ENCODE measurements at places on chromosomes 3 and 15.

GRCh38 chr15:74240002-74240568 is 4.0 kb downstream of the CCDC33 start:
- peak; percentile 52 for DNase-seq

- peak; percentile 75 for DNase-seq
Measured at GRCh38 chr3:177441813-177442646, 244.7 kb upstream of the TBL1XR1 start.

GRCh38 chr3:79367803-79368202 is 400.0 kb downstream of the ROBO1 start:
- no peak for DNase-seq

GRCh38 chr3:193086681-193087080 is 154.3 kb upstream of the PLAAT1 start:
- DNase-seq = no peak

DNA sequence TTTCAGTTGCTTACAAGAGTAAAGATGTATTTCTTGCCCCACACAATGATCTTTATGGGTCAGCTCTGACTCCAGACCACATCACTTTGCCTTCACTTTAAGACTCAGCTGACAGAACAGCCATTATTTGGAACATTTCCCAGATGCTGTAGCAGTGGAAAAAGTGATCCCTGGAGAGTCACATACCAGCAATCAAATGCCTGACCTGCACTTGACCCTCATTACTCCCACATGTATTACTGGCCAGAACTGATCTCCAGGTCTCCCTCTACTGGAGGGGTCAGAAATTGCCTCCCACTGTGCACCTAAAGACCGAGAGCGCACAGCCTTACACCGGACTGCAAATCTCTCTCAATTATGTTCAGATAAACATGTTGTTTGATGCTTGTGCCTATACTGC is 88.6 kb upstream of the ZNF385D start:
- peak; percentile 78 for DNase-seq

GRCh38 chr15:60162968-60163355 is 158.9 kb downstream of the FOXB1 start:
- DNase-seq = no peak

GRCh38 chr3:121735047-121735696 is 14.4 kb downstream of the GOLGB1 start:
- DNase-seq = no peak

- no peak for DNase-seq
Measured at GRCh38 chr3:28039234-28039633, 202.2 kb upstream of the CMC1 start.

DNA sequence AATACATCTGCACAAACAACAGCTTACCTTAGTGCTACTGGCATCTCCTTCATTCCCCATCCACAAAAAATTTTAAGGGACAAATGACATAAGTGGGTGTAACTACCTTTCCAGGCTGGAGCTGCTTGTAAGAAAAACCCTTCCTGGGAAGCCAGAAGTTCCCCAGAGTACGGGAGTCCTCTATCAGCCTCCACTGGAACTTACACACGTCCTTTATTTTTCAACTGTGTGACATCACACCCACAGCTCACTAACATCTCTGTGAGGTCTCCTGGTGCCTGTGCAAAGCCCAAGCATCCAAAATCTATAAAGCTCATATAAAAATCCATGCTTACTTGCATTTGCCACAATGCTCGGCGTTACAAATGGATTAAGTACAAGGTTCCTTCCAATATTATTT is 27.6 kb downstream of the LRIG1 start:
- no peak for DNase-seq

DNA sequence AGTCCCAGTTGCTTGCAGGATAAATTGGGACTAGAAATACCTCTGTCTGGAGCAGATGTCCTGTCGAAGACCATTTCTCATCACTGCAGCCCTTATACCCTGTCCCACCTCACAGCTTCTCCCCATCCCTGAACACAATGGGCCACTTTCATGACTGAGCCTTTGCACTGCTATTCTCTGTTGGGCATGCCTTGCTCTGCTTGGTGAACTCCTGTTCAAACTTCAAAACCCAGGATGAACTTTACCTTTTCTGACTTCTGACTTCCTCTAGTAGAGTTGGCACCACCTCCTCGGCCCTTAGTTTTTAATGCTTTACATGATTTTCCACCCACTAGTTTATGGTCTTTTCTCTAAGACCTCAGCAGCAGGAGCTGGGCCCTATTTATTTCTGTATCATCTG is 48.4 kb downstream of the ST6GAL1 start:
- DNase-seq = no peak

DNA sequence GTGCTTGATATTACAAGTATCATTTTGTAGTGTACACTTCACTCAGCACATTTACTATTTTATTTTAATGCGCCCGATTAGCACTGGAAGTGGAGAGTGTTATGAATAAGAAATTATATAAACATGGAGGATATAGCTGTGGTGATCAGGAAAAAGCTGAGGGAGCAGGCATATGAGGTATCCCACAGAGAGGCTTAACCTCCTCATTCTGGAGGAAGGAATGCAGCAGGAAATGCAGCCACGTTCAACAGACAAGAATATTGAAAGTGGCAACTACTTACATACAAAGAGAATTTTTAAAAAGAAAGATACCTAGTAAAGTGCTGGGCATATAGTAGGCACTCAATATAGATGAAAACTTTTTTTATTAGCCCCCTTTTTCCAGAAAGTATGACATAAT is 166.0 kb upstream of the SATB1 start:
- DNase-seq = no peak

- DNase-seq = no peak
Measured at GRCh38 chr15:74336061-74337005, 31.1 kb downstream of the CYP11A1 start.

DNA sequence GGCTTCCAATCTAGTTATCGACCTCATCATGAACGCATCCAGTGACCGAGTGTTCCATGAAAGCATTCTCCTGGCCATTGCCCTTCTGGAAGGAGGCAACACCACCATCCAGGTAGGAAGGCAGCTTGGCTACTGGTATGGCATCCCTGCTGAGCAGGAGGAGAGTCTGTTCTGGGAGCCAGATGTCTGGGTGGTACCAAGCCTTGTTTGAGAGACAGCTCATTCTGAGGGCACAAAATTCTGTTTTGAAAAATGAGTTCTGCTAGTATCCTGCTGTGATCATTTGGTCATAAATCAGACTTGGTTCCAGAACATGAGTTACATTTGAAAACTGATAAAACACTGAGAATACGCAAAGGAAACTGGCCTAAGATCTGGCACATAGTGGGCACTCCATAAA is 242.1 kb downstream of the ITPR1 start:
- no peak for DNase-seq

DNA sequence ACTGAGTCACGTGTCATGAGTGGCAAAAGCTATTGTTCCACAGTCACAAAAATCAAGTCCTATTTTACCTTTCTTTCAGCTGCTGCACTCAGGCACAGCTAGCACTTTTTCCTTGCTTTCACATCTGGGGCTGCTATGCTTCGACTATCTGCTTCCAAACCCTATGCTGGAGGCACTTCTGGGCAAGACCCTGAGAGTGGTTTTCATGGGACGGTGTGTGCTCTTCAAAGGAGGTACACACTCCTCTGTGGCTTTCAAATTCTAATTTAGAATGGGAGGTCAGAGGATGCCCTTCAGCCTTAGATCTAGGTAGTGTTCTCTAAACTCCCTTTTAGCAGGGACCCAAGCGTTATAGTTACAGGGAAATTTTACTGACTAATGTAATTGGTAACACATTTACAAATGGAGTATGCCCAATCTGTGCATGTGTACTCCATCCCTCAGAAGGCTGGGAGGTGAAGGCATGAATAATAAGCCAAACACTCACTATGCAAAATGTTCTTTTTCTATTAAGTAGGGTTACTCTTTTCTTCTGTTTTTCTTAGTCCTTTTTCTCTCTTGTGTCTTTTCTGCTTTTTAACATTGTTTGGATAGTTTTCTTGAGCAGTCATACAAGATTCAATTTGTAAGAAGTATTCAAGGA is 188.3 kb downstream of the LSAMP start:
- DNase-seq = no peak

DNA sequence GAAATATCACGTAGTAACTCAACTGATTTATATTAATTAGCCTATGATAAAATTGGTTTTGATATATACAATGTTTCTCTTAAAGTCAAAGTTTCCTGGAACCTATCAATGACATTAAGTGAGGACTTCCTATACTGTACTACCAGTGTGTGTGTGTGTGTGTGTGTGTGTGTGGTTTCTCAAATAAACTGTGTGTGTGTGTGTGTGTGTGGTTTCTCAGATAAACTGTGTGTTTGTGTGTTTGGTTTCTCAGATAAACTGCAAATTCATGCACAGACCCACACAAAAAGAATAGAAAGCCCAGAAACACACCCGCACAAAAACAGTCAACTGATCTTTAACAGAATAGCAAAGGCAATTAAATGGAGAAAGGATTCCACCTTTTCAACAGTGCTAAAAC is 14.5 kb upstream of the WDR5B start:
- no peak for DNase-seq

DNA sequence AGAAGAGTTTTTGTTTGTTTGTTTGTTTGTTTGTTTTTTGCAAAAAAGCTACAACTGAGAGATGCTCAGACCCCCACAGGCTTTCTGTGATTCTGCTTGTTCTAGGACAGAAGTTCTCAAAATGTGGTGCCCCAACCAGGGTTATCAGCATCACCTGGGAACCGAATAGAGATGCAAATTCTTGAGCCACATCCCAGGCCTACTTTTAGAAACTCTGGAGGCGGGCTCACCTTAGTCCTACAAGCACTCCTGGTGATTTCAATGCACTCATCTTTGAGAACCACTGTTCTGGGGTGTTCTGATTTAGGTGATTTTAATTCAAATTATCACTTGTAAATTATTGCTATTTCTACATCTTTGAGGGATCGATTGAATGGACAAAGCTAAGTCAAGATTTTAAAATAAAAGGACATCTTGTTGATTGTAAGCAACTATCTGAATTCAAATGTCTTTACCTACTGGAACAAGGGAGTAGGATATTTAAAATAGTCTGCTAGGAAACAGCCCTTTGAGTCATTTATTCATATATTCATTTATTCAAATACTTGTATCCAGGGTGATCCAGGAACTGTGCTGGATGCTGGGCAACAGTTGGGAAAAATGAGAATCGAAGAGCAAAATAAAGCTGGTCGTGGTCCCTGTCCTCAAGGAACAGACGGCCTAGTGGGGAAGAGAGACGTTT is 44.7 kb upstream of the CADPS start:
- DNase-seq = no peak

- DNase-seq = no peak
Measured at GRCh38 chr3:52415800-52416199, 29.1 kb downstream of the SEMA3G start.

DNA sequence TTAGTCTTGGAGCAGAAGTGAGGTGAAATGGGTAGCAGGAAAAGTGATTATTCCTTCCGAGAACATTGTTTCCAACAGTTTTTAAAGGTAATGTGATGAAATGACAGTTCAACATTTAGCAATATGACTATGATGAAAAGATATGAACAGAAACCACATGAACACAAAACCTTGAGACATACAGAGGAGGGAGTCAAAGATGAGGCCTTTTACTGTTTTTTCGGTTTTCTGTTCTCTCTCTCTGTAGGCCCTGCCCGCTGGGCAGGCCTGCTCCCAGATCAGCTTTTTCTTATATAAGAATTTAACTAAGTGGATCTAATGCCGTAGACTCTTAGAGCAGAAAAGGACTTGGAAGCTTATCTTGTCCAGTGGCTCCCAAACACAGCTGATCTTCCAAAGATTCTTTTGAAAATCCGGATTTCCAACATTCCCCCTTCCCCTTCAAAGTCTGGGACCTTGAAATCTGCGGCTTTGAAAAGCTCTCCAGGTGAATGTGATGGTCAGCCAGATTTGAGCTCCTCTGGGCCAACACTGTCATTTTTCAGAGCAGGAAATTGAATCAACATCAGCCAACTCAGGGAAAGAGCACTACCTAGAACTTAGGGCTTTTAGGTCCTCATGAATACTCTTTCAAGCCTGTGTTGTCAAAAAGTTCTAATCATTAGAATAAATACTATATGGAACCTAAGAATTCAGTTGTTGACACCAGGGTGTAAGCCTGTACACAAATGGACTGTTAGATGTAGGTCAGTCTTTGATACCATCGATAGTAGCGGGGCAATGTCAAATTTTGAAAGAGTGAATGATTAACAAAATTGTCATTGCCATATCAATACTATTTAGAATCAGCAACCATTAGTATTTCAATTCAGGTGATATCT is 372.7 kb downstream of the SHQ1 start:
- no peak for DNase-seq

GRCh38 chr3:127049393-127049792 is 66.5 kb downstream of the PLXNA1 start:
- no peak for DNase-seq

GRCh38 chr3:114460459-114460858 is 166.6 kb downstream of the TIGIT start:
- DNase-seq = no peak

- DNase-seq = no peak
Measured at GRCh38 chr3:100396967-100397366, 3.9 kb downstream of the TOMM70 start.

GRCh38 chr15:60110909-60111308 is 106.8 kb downstream of the FOXB1 start:
- no peak for DNase-seq

DNA sequence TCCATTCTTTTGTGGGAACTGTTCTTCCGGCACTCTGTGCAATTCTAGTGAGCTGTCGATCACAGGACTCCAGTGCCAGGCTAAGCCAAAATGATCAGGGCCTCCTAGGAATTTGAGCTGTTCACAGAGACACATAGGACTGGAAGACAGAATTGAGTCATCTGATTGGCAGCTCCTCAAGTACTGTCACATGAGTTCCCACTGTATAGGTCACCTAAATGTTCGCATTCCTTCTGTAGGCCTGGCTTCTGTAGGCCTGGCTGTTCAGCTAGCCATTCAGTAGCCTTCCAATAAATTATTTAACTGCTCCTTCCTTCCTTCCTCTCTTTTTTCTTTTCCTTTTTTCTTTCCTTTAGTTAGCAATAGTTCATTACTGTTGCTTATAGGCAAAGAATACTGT is 4.3 kb downstream of the PROS1 start:
- DNase-seq = no peak

- no peak for DNase-seq
Measured at GRCh38 chr15:56732886-56733135, 498 bp downstream of the ZNF280D start.

GRCh38 chr3:71906976-71907375 is 122.0 kb upstream of the PROK2 start:
- no peak for DNase-seq

- no peak for DNase-seq
Measured at GRCh38 chr3:195164573-195165264, 106.2 kb downstream of the XXYLT1 start.

- DNase-seq = no peak
Measured at GRCh38 chr3:48409291-48410201, 20.3 kb downstream of the PLXNB1 start.

DNA sequence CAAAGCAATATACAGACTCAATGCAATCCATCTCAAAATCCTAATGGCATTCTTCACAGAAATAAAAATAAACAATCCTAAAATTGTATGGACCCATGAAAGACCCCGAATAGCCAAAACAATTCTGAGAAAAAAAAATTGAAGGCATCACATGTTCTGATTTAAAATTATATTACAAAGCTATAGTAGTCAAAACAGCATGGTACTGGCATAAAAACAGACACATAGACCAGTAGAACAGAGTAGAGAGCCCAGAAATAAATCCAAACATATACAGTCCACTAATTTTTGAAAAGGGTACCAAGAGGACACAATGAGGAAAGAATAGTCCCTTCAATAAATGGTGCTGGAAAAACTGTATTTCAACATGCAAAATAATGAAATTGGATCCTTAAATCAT is 70.4 kb upstream of the THRB start:
- DNase-seq = no peak

Measured in AG09319 (cell line).